ENCODE measurements at places on chromosomes 6 and 20.

DNA sequence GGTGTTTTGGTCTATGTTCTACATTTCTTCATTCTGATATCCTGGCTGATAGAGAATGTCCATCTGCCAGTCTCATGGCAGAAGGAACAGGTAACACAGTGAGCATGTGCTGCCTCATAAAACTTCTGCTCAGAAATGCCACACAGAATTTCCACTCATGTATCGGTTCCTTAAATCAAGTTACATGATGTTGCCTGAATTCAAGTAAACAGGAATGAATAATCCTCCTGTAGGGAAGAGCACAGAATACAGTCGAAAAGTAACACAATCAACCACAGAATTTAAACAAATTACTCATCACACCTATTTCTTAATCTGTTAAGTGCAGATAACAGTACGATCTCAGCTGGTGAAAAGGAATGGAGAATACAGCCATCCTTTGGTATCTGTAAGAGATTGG, 74.7 kb downstream of the FAM217A start:
- DNase-seq = no peak

GRCh38 chr6:74597266-74597665, 608.6 kb downstream of the COL12A1 start:
- DNase-seq = no peak

GRCh38 chr6:67775333-67775732, 859.7 kb upstream of the ADGRB3 start:
- no peak for DNase-seq

DNA sequence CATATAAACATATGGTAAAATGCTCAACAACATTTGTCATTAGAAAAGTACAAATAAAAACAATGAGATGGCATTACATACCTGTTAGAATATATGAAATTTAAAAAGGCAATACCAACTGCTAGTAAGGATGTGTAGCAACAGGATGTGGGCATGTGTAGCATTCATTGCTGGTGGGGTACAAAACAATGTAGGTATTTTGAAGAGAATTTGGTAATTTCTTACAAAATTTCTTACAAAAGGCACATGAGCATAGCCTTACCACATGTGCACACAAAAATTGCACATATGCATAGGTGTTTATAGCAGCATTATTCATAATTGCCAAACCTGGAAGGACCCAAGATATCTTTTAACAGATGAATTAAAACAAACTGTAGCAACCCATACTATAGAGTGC, 1355.1 kb upstream of the CITED2 start:
- DNase-seq = no peak

- DNase-seq = no peak
Observed at GRCh38 chr6:28134015-28134414, 7.7 kb upstream of the ZKSCAN8 start.

DNA sequence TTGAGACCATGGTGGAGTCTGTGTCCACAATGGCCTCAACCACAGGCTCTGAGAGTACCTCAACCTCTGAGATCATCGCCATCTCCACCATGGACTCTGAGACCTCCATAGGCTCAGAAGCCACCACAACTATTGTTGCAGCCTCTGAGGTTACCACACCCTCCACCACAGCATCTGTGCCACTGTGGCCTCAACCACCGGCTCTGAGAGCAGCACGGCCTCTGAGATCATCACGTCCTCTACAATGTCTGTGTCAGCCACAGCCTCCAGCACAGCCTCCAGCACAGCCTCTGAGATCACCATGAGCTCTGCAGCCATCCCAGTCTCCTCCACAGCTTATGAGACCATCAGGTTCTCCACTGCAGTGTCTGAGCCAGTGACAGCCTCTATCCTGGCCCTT, 19.4 kb upstream of the MUC21 start:
- DNase-seq = no peak

DNA sequence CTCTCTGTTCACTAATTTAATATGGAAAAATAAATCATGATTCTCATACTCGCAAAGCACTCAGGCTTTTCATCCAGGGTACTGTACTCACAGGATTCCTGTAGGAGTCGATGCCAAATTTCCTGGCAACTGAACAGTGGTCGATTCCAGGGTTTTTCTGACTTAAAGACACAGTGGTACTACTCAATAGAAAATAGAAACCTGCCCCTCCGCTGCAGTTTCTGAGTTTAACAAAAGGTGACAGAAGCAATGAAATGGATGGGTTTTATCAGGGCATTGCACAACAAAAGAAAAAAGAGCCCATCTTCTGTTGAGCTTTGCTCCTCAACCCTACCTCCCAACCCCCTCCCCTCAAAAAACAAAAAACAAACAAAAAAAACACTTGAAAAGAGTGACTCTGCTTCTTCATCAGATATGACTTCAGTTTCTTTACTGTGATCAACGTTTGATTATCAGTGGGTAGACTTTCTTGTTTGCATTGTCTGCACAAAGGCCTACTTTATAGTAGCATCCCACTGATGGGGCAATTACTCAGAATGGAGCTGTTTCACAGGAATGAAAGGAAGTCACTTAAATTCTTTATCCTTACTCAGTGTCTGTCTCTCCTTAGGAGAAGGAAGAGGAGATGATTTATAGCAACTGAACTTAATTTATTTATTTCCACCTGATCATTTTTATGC, 96.2 kb upstream of the FOXO3 start:
- no peak for DNase-seq

DNA sequence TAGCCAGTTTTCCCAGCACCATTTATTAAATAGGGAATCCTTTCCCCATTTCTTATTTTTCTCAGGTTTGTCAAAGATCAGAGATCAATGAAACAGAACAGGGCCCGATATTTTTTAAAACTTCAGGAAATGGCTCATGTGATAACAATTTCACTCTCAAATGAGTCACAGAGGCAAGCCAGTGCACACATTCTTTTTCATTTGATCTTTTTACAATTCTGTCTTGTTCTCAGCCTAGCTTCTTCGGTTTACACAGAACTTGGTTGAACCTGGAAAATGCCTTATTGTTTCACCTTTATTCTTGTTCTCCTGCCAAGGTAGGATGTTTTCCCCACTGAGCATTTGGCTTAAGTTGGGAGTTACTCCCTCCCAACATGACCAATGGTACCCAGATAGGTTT, 258.9 kb downstream of the COL12A1 start:
- no peak for DNase-seq

DNA sequence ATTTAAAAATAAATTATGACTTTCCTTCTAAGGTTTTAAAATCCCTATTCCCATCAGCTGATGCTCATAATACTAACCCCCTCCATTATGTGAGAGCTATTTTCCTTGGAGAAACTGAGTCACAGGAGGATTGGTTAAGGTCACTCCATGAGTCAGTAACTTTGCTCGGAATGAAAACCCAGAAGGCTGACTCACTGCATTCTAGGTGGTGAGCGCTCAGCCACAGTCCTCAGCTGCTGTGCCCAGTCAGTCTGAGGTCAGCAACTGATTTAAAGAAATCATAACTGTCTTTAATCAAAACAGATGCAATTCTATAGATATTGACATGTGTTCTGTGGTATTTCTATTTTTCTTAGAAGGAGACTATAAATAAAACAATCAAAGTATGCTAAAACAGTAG, 359.2 kb downstream of the GJA1 start:
- DNase-seq = no peak

DNA sequence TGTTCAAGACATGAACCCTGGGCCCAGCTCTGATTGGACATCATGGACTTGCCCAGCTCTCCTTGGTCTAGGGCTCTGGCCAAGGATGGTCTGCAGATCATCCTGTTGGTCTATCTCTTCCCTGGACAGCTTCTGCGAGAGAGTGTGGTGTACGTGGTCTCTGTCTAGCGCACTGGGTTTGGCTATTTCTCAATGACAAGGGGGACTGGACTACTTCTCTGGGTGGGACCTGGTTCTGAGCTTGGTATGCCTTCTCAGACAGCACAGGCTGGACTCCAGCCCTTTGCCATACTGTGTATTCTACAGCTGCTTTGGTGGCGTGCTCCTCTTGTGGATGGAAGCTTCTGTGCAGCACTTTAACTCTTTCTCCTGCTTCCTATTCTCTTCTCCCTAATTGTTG, 8.5 kb upstream of the RAET1E start:
- DNase-seq = no peak

DNA sequence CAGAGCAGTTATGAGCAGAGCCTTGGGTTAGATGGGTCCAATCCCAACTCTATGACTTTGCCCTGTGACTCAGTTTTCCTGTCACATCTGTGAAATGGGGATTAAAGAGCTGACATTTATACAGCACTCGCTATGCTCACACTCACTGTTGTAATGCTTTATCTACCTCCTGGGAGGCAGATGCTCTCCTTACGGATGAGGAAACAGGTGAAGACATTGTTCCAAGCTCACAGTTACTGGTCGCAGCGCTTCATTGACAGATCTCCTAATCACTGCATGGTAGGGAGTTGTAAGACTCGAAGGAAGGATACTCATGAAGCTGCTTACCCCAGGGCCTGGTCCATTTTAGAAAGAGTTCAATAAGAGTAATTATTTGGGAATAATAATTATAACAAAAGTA, 2.9 kb upstream of the MYLK2 start:
- no peak for DNase-seq

- no peak for DNase-seq
Observed at GRCh38 chr20:33023439-33024242, 7.8 kb upstream of the BPIFB6 start.

DNA sequence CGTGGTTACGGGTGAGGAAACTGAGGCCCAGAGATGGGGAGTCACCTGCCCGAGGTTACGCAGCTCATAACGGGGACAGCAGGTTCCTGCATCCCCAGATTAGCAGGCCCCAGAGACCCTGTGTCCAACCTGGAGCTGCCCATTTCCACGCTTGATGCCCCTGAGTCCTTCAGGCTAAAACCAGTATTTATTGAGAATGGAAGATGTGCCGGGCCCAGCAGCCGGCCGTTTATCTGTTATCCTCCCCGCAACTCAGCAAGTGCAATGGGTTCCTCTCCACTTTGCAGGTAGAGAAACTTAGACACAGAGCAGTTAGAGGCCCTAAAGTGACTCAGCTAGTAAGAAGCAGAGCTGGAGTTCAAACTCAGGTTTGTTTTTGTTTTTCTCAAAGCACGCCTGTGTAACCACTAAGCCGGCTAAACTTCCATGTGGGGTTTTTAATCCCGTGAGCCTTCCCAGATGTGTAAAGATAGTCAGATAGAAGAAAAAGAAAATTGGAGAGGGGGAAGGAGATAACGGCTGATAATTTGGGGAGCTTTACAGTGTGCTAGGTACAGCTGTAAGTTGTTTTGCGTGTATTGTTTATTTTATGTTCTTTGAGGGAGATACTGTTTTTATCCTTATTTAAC, 775 bp downstream of the PFDN4 start:
- DNase-seq = no peak

DNA sequence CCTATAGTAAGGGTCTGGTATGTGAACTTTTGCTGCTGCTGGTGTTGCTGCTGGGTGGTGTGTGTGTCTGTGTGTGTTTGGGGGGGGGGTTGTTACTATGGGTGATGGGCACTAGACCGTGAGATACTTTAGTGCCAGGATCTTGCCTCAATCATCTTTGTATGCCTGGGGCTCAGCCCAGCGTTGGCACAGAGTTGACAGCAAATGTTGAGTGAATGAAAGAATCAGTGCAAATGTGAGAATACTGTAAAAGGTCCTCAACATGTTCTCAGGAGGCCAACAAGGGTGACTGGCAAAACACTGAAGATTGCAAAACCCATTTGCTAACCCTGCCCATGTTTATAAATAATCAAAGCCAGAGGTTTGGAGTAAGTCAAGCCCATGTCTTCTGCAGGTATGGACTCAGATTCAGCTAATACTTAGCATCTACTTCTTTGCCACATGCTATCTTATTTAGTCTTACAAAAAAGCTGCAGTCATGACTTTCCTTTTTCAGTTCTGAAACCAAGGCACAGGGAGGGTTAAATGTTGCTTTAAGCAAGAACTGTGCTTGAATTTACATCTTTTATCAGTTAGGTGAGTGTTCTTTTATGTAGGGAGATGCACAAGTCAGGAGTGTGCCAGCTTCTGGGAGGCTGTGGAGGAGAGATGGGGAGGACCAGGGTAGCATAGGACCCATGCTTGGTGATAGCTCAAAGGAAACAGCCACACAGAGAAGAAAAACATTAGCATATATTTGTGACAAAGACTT, 125.3 kb upstream of the SPACA1 start:
- DNase-seq = no peak

GRCh38 chr6:26306232-26306631, 58.8 kb upstream of the BTN3A2 start:
- DNase-seq = no peak

DNA sequence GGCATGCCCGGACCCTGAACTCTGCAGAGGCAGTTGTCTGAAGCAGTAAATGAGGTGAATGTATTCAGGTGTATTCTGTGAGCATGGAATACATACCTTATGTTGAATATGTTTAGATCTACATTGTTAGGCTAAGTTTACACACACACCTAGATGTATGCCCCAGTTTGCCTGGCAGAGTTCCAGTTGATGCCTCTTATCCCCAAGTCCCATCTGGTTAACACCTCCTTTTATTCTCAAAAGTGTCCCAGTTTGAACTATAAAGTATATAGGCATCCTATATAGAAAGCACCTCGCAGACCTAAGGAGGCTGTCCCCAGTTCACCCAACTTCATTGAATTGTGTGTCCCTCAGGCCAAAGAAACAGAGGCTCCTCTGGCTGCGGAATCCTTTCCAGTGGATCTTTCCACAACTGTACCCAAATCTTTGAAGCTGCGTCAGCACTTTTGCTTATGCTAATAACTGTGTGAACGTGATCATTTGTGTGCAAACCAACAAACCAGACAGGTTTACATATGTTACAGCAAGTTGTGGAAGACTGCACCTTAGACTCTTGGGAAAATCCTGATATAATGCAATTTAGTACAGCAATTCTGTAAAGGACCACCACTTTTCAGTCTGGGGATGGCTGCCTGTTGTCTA, 4.8 kb upstream of the DHX35 start:
- no peak for DNase-seq

- no peak for DNase-seq
Observed at GRCh38 chr6:13952101-13952500, 27.3 kb downstream of the RNF182 start.

- no peak for DNase-seq
Observed at GRCh38 chr20:63693733-63694583, 2.5 kb upstream of the TNFRSF6B start.

GRCh38 chr20:63022501-63022900, 15.7 kb upstream of the BHLHE23 start:
- DNase-seq = no peak

- no peak for DNase-seq
Observed at GRCh38 chr6:131995917-131996316, 44.7 kb upstream of the CCN2 start.

GRCh38 chr6:96844530-96844929, 7.3 kb upstream of the GPR63 start:
- no peak for DNase-seq

GRCh38 chr20:4170621-4171537, 155.5 kb upstream of the RNF24 start:
- DNase-seq = no peak

DNA sequence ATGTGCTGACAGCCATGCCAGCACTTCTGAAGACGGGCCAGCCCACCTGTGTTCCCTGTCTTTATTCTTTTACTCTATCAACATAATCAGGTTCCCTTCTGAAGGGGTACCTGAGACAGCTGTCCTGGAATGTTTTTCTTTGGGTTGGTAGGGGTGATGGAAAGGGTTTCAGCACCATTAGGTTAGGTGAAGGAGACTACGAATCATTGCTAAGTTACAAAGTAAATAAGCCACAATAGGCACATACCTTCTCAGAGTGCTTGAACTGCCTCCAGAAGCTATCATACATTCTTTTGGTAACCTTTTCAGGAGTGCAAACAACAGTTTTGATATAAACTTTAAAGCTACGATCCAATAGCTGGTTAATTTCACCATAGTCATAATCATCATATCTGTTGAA, 106.3 kb downstream of the SESN1 start:
- no peak for DNase-seq

All from NCI-H1436 treated with DMSO at 0.1 percent for 48 hours (cell line).